Osteocyte (in vitro differentiated cells): ENCODE measurements at places on chromosomes 6 and 20. TPM values are rescaled to one million over a fixed set of nuclear protein-coding genes. Genes with fewer than 3 reads are reported as not detected.

- H3K27me3 ChIP-seq = peaks cover 24% of the 10 kb centered on the region
- H3K4me1 ChIP-seq = no peaks in the 10 kb centered on the region
- no peak overlapping the region for H3K4me3 ChIP-seq
- no peak overlapping the region for H3K27ac ChIP-seq
- no peaks in the 10 kb centered on the region for H3K36me3 ChIP-seq
Observed at GRCh38 chr6:16002332-16003196, 126.3 kb upstream of the MYLIP start.

Gene ECI2
- 34.5 and 37.8 TPM in 2 replicates for total RNA-seq

GRCh38 chr20:45322952-45323383 lies 14.9 kb upstream of the MATN4 start:
- no peak overlapping the region for H3K4me3 ChIP-seq
- no peak for DNase-seq
- peaks cover 4% of the 10 kb centered on the region for H3K4me1 ChIP-seq
- H3K27me3 ChIP-seq = no peaks in the 10 kb centered on the region
- no peak overlapping the region for H3K27ac ChIP-seq
- peaks cover 4% of the 10 kb centered on the region for H3K36me3 ChIP-seq

DNA sequence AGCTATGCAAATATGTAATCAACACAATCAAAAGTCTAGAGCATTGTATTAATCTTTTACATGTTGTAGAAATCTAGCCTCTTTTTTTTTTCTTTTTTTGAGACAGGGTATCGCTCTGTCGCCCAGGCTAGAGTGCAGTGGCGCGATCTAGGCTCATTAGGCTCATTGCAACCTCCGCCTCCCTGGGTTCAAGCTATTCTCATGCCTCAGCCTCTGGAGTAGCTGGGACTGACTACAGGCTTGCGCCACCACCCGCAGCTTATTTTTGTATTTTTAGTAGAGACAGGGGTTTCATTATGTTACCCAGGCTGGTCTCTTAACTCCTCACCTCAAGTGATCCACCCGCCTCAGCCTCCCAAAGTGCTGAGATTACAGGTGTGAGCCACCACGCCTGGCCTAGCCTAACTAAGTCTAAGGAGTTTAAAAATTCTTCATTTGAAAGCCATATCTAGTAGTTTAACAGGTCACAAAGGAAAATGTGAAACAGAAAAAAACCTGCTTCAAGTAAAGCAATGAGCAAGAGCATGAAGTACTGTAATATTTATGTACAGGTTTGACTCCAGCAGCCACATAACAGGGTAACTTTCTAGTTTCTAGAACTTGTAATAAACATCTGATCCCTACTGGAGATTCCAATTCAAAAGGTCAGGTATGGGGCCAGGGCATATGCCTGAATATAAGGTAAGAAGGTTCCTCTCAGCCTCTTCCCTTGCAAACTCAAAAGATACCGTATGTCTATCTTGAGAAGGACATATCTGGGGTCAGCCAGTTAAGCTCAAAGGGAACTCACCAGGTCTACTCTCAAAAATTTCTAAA lies 4.4 kb downstream of the CPNE1 start:
- H3K4me1 ChIP-seq = peaks cover 66% of the 10 kb centered on the region
- peak; percentile 30 for DNase-seq
- H3K4me3 ChIP-seq = no peak overlapping the region
- no peaks in the 10 kb centered on the region for H3K27me3 ChIP-seq
- peaks cover 1% of the 10 kb centered on the region for H3K36me3 ChIP-seq

GRCh38 chr6:35736253-35736894 lies 458 bp upstream of the ARMC12 start:
- no peaks in the 10 kb centered on the region for H3K36me3 ChIP-seq
- DNase-seq = peak; percentile 91
- H3K27ac ChIP-seq = no peak overlapping the region
- H3K27me3 ChIP-seq = no peaks in the 10 kb centered on the region
- peaks cover 30% of the 10 kb centered on the region for H3K4me1 ChIP-seq
- no peak overlapping the region for H3K4me3 ChIP-seq

Gene SYNDIG1
- total RNA-seq = 0.40 and 0.94 TPM in 2 replicates

GRCh38 chr6:53710788-53711187 lies 45.2 kb upstream of the KLHL31 start:
- DNase-seq = no peak
- H3K4me1 ChIP-seq = peaks cover 32% of the 10 kb centered on the region
- H3K36me3 ChIP-seq = no peaks in the 10 kb centered on the region
- H3K27me3 ChIP-seq = peaks cover 3% of the 10 kb centered on the region

Gene ADGB
- total RNA-seq = not detected in 2 replicates

Gene HDDC2
- 51.0 and 56.6 TPM in 2 replicates for total RNA-seq

DNA sequence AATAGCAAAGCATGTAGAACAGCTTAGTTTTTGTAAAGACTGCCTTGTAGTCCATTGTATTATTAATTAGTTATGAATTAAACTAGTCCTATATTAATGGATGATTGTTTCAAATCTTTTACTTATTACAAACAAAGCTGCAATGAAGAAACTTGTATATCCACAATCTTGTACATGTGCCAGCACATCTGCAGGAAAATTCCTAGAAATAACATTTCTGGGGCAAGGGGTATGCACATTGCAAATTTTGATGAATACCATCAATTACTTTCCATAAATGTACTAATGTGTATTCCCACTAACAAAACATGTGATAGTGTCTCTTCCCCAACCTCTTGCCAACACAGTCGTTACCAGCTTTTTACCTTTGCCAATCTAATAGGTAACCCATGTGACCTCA lies 73.6 kb upstream of the AKAP12 start:
- no peaks in the 10 kb centered on the region for H3K27me3 ChIP-seq
- no peak overlapping the region for H3K27ac ChIP-seq
- DNase-seq = no peak
- H3K4me1 ChIP-seq = peaks cover 6% of the 10 kb centered on the region

DNA sequence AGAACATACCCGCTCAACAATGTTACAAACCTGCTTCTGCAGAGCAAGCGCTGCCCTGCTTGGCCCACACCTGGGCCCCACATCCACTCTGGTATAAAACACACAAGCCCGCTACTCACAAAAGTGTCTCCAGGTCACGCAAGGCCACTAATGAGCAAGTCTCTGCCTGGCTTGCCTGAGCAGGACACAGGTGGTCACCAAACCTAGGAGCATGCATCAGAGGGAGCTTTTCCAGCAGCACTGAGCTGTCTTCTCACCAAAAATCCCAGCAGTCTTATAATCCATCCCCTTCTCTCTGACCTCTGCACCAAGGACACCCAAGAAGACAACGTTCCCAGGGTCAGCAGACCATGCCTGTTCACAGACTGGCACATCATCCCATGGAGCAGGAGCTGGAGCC lies 100.8 kb downstream of the DLL1 start:
- DNase-seq = peak; percentile 51
- no peak overlapping the region for H3K27ac ChIP-seq
- no peaks in the 10 kb centered on the region for H3K27me3 ChIP-seq
- H3K4me3 ChIP-seq = no peak overlapping the region

Gene TPMT
- total RNA-seq = 5.1 and 5.7 TPM in 2 replicates

Gene LY86
- not detected in 2 replicates for total RNA-seq

Gene ADTRP
- not detected in 2 replicates for total RNA-seq

Gene MUC22
- not detected in 2 replicates for total RNA-seq

Gene EYS
- total RNA-seq = not detected in 2 replicates

DNA sequence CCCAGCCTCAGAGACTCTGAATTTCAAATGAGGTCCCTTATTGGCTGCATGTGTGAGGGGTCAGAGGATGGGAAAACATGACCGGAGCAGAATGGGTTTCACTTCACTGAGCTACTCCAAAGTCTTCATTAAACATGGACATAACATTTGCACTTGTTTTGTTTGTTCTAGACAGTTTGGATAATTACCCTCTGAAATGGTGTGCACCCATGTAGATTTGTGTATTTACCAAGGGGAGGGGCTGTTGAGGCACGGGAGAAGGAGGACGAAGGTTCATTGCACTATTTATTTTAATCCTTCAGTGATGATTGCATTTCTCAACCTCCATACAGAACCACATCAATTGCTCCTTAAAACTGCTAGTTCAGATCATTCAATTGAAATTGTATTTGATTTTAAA lies 364.2 kb downstream of the TFAP2B start:
- no peak for DNase-seq

DNA sequence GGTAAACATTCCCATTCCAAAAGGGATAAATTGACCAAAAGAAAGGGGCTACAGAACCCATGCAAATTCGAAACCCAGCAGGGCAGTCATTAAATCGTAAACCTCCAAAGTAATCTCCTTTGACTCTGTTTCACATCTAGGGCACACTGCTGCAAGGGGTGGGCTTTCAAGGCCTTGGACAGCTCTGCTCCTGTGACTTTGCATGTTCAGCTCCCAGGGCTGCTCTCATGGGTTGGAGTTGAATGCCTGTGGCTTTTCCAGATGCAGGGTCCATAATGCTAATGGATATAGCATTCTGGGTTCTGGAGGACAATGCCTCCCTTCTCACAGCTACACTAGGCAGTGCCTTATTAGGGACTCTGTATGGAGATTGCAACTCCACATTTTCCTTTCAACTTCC lies 211.9 kb upstream of the MANEA start:
- H3K4me3 ChIP-seq = no peak overlapping the region
- no peak for DNase-seq
- H3K27me3 ChIP-seq = peaks cover 3% of the 10 kb centered on the region
- H3K4me1 ChIP-seq = no peaks in the 10 kb centered on the region
- H3K27ac ChIP-seq = no peak overlapping the region

- peak overlapping the region; percentile 43 for H3K27ac ChIP-seq
- H3K4me1 ChIP-seq = peaks cover 14% of the 10 kb centered on the region
- DNase-seq = peak; percentile 42
- no peaks in the 10 kb centered on the region for H3K36me3 ChIP-seq
Observed at GRCh38 chr6:12324099-12324498, 33.9 kb downstream of the EDN1 start.

Gene HECA
- total RNA-seq = 24.3 and 26.2 TPM in 2 replicates

Gene CALHM4
- total RNA-seq = not detected in 2 replicates

DNA sequence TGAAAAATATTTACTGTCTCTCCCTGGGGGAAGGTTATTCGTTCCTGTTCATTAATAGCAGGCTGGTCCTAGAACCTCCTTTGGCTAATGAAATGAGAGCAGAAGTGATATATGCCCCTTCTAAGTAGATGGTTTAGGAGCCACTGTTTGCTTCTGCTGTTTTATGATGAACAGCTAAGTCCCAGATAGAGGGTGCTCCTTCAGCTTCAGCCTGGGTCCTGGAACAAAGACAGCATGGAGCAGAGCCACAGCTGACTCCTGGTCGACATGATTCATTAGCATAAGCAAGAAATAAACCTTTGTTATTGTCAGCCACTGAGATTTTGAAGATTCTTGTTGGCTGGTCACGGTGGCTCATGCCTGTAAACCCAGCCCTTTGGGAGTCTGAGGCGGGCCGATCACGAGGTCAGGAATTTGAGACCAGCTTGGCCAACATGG lies 47.8 kb upstream of the ARMC2 start:
- no peak overlapping the region for H3K4me3 ChIP-seq
- H3K4me1 ChIP-seq = peaks cover 4% of the 10 kb centered on the region
- DNase-seq = no peak

Gene THBD
- 66.3 and 68.3 TPM in 2 replicates for total RNA-seq

Gene PRSS35
- 24.5 and 26.5 TPM in 2 replicates for total RNA-seq

Gene COL12A1
- total RNA-seq = 2,335 and 2,423 TPM in 2 replicates

GRCh38 chr6:23533944-23534343 lies 592.1 kb upstream of the NRSN1 start:
- DNase-seq = no peak
- H3K27me3 ChIP-seq = no peaks in the 10 kb centered on the region

DNA sequence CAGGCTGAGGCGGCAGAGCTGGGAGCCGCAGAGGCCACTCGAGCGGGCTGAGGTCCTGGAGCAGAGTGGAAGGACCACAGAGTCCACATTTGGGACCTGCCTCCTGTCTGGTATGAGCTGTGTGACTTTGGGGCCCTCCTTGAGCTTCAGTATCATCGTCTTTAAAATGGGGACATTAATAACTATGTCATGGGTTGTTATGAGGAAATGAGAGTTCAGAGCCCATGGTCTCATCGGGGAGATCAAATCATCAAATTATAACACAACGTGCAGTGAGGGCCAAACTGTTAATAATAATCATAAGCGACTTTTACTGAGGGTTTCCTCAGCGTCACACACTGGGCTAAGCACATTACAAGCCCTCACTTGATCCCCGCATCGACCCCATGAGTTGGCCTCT lies 49.9 kb upstream of the CCDC167 start:
- DNase-seq = no peak
- no peak overlapping the region for H3K27ac ChIP-seq
- no peaks in the 10 kb centered on the region for H3K36me3 ChIP-seq
- peaks cover 13% of the 10 kb centered on the region for H3K4me1 ChIP-seq

GRCh38 chr20:13784893-13785715 lies at the start of the genes ESF1 and NDUFAF5:
TSS of gene ESF1 (minus strand) at chr20:13784919. CDS start at chr20:13783140, 1,779 bp downstream.
TSS of gene NDUFAF5 (plus strand) at chr20:13785028. CDS start at chr20:13785069, 41 bp downstream.
- H3K27me3 ChIP-seq = no peaks in the 10 kb centered on the region
- H3K27ac ChIP-seq = peak within 1 kb of the TSS; percentile 98
- peaks cover 25% of the 10 kb centered on the region for H3K36me3 ChIP-seq
- peak; percentile 97 for DNase-seq

DNA sequence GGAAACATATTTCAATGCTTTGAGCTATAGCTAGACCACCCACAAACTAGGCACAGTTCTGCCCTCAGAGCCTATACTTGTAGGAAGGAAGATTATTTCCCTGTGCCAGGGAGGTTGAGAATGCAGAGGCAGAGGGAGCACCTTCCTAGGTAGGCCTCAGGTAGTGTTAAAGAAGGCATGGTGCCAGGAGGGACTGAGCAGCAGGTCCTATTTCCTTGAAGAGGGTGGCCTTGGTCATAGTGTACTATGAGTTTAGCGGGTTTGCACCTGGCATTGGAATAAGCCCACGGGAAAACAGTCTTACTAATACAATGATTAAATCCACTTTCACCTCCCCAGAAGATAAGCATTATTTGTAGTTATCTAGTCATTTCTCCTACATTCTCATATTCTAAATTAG lies 375.4 kb downstream of the CDKAL1 start:
- no peaks in the 10 kb centered on the region for H3K27me3 ChIP-seq
- H3K36me3 ChIP-seq = peaks cover 8% of the 10 kb centered on the region
- no peak overlapping the region for H3K4me3 ChIP-seq
- no peak overlapping the region for H3K27ac ChIP-seq
- H3K4me1 ChIP-seq = peaks cover 17% of the 10 kb centered on the region
- DNase-seq = no peak

GRCh38 chr6:37487591-37488380 lies 11.9 kb downstream of the CCDC167 start:
- peaks cover 5% of the 10 kb centered on the region for H3K36me3 ChIP-seq
- no peak overlapping the region for H3K4me3 ChIP-seq
- no peak for DNase-seq

GRCh38 chr6:38021571-38021970 lies 202.0 kb downstream of the ZFAND3 start:
- no peak for DNase-seq
- H3K27me3 ChIP-seq = no peaks in the 10 kb centered on the region
- H3K27ac ChIP-seq = no peak overlapping the region
- peaks cover 37% of the 10 kb centered on the region for H3K4me1 ChIP-seq
- no peak overlapping the region for H3K4me3 ChIP-seq
